Breast epithelium (tissue), 4 donors: ENCODE measurements at places on chromosomes 16 and 17. TPM values are rescaled to one million over a fixed set of nuclear protein-coding genes. Genes with fewer than 3 reads are reported as not detected.

CDH1 gene
- total RNA-seq: 127 TPM

PPP1R27 gene
- total RNA-seq: not detected

SLC16A3 gene
- total RNA-seq: 10.2 TPM

KRTAP4-1 gene
- total RNA-seq: not detected

PHKB gene
- 111 TPM for total RNA-seq

FOXJ1 gene
- not detected for total RNA-seq

CORO6 gene
- 21.3 TPM for total RNA-seq

ITGAX gene
- total RNA-seq: 16.8 TPM

GRCh38 chr17:81832608-81833159, 407 bp downstream of the MCRIP1 start:
- peak; percentile 36 for DNase-seq

DNA sequence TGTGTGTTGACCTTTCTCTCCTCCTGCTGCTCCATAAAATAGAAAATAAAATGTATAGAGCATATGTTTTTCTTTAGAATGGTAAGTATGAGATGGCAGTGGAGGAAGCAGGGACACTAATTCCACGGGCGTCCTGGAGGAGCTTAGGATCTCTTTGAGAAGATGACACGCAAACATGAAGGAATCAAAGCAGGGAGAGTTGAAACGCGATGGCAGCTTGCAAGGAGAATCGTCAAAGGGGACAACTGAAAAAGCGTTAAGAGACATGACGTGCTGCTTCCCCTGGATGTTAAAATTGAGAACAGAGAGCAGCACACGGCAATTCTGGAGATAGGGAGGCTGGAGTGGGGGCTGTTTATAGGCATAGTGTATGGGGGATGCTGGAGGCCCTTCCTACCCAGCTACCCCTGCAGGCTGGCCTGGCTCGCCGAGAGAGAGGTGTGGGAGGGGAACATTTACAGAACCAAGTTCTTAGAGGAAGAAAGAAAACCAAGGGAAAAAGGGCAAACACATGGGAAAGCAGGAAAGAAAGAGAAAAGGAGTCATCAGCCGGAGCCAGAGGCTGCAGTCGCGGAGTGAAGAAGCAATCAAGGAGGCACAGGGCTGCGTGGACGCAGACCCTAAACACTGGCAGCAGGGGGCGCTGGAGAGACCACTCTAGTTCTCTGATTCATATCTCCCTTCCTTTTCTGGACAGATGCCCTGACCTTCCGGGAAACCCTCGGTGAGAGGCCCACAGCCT, 55.8 kb downstream of the MYH13 start:
- no peak for DNase-seq

DNA sequence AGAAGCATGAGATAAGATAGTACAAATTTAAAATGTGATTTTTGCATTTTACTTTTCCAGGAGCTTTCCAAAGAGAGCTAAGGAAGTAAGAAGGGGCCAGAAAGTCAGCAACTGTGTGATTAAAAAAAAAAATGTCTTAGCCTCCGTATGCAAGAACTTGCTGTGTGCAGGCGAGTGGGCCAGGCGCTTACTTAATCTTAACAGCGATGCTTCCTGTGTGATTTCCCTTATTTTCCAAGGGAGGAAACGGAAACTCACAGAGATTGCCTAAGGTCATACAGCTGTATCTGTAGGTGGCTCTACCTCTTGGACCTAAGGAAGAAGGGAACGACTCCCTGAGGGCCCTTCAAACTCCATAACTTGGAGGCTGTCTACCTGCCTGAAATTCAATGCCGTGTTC, 11.1 kb downstream of the HS3ST3B1 start:
- no peak for DNase-seq

DNA sequence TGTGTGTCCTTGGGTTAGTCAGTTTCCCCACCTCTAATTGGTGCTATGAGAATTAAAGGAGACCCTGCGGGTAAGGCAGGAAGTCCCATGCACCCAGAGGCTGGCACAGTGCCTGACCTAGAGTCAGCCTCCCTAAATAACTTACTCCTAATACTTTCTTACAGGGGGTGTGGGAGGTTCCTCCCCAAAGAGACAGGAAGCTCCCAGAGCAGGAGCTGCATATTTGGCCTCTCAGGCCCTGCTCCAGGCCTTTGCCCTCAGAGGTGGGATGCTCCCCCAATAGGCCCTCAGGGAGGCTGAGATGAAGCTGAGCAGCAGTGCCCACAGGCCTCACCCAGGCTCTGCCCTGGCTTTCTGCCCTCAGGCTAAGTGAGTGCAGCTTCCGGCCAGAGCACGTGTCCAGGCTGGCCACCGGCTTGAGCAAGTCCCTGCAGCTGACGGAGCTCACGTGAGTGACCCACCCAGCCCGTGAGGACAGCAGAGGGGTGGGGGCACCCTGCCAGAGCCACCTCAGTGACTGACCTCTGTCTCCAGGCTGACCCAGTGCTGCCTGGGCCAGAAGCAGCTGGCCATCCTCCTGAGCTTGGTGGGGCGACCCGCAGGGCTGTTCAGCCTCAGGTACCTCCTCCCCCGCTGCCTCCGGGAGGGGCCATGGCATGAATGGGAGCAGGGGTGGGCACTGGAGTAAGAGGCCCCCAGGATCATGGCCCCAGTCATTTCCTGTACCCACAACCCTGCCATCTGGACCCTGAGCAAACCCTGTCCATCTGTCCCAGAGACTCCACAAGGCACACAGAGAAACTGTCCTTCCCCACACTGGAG, 31.1 kb upstream of the CPNE2 start:
- DNase-seq: peak; percentile 32

DNA sequence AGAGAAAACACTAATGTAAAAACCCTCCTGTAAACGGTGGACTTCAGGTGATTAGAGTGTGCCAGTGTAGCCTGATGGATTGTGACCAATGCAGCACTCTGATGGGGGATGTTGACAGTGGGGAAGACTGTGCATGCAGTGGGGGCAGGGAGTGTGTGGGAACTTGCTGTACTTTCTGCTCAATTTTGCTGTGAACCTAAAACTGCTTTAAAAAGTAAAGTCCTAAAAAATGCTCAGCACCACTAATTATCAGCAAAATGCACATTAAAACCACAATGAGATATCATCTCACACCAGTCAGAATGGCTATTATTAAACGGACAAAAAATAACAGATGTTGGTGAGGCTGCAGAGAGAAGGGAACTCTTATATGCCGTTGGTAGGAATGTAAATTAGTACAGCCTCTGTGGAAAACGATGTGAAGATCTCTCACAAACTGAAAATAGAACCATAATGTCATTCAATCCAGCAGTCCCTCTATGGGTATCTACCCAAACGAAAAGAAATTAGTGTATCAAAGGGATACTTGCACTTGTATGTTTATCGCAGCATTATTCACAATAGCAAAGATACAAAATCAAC, 9.7 kb upstream of the ULK2 start:
- no peak for DNase-seq

DNA sequence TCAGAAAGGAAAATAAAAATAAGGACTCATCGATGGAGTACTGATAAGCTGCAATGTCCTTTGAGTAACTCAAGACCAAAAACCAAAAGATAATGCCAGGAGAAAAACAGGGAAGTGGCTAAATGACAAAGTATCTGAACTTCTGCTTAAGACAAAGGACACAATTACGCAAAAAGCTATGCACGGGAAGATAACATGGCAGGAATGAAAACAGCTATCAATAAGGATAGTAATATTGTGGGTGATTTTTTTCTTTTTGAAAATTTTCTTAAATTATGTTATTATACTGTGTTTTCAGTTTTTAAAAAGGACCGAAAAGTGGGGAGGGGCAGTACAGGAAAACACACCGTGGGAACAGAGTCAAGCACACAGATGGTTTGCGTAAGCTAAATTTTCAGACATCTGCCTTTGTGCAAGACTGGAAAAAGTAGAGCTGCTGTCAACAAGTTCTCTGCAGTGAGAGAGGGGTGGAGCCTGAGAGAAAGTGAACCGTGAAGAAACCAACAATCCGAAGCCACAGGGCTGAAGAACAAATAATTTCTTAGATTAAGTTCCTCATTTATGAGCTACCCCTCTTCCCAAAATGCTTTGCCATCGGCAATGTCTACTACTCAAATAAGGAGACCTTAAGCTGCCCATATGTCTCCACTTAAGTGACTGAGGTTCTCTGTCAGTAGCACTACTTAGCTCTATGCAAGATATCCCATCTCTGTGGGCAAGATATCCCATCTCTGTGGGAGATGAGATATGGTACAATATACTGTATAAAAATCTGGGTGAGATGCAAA, 99.9 kb upstream of the CORO6 start:
- DNase-seq: peak; percentile 26

DNA sequence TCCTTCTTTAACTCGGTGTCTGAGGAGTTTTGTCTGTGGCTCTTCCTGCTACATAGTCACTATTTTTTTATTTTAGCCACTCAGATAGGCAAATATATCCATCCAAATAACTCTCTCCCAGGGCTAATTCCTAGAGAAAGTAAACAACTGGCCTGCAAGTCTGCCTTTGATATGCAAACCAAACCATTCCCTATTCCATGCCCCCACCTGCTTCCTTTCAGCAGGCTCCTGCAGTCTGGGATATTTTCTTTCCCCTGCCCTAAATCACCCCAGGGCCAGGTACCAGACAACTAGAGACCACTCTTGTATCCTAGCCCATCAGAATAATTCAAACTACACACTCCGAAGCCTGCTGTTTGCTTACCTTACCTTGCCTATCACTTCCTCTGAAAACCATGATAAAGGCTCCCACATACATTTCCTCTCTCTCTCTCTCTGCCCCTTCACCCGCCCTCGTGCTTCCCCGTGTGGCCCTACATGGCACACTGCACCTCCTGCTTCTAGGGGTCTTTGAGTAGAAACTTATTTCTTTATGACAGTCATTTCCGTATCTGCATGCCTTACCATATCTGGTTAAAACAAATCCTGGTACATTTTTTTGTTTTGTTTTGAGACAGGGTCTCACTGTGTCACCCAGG, 8.3 kb downstream of the CD300H start:
- no peak for DNase-seq

- no peak for DNase-seq
Observed at GRCh38 chr16:14042706-14043105, 28.4 kb upstream of the MRTFB start.

- DNase-seq: no peak
Observed at GRCh38 chr16:15803618-15804017, 53.2 kb downstream of the MYH11 start.

- no peak for DNase-seq
Observed at GRCh38 chr16:19717314-19717713, 713 bp downstream of the KNOP1 start.

- no peak for DNase-seq
Observed at GRCh38 chr17:19717411-19717908, 1.1 kb upstream of the SLC47A2 start.

- no peak for DNase-seq
Observed at GRCh38 chr16:11796227-11797165, 562 bp downstream of the ZC3H7A start.

DNA sequence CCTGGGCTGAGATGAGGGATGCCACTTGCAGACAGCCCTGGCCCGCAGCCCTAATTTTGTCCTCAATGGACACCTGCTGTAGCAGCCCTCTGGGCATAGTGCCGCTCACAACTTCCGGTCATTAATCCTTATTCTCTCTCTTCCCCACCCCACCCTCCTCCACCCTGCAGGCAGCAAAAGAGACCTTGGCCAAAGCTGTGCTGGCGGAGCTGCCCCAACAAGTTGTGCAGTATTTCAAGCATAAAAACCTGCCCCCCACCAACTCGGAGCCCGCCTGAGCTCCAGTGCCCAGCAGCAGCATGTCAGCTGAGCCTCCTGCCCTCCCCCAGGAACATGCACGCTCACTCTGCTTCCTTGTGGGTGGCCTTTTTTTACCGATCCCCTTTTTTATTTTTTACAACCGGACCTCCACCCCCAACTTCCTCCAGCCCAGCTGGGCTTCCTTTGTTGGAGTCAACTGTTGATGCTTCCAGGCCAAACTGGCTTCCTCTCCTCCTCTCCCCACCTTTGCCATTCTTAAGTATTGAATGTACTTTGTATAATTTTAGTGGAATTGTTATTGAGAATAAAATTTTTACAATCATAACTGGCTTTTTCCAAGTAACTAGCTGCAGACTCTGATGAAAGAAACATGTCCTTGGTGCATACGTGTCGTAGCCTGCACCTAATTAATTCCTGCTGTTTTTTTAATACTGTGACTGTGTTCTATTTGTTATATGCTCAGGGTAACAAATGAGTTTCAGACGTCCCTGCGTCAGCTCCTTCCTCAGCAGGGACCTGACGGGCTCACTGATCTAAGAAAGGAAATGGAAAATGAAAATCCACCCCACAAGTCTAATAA, 38.2 kb downstream of the PSME3IP1 start:
- DNase-seq: no peak

DNA sequence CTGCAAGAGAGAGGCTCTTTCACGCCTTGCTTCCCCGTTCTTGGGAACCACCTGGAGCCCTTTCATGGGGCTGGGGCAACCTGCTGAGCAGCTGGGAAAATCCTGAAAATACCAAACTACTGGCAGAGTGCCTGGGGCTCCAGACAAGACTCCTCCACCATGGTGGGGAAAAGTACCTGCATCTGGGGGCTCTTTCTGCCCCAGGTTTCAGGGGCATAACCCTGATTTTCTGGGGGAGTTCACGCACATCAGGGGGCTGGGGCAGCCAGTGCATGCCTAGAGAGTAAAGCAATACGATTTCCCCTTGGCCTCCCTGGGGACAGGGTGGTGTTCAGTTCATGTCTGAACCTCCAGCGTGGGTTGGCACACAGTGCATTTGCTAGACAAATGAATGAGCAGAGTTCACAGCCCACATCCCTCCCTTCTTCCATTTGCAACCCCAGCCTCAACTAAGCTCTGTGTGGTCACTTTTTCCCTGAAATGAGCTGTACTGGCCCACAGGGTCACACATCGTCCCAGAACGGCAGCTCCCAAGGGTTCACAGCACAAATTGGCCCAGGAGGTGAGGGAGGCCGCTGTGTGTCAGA, 5.2 kb upstream of the CDC42EP4 start:
- no peak for DNase-seq

DNA sequence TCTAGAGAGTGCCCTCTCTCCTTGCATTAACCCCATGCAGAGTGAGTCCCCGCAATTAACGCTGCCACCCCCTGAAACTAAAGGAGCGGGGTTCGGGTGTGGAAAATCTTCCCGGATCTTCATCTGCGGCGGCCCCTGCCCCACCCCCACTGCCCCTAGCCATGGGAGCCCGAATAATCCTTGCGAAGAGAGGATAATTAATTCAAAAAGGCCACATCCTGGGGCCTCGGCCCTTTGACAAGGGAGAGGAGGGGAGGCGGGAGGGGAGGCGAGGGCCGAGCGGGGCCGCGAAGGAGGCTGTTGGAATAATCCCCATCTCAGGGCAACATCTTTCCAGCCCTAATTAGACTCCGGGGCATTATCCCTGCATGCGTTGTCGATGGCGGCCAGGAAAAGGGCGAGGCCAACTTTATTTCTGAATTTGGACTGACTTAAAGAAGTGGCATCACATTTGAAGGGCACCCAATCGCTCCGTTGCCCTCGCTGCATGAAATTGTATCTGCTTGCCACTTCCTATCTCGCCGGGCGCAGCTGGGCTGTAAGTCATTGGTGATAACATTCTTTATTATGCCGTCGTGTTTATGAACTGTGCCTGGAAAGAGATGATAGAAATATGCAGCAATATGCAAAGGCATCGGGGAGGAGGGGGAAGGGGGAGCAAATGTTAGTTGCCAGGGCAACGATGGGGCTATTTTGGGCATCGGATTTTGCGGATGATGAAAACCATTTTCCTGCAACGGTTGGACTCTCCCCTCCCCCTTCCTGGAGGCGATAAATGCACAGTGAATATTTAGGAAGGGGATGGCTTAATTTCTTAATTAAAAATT, 387.1 kb upstream of the TNRC6C start:
- DNase-seq: no peak

GRCh38 chr16:27242868-27243590, 25.5 kb downstream of the NSMCE1 start:
- DNase-seq: no peak

- no peak for DNase-seq
Observed at GRCh38 chr16:4364196-4365013, 7.2 kb upstream of the VASN start.

- no peak for DNase-seq
Observed at GRCh38 chr17:55606488-55606815, 95.2 kb upstream of the SMIM36 start.
